ENCODE measurements at places on chromosomes 3 and 15.
A peak's percentile ranks its signal among the peaks of the same experiment; 100 is the strongest.

GRCh38 chr3:103786296-103786695 lies 1351.5 kb downstream of the ZPLD1 start:
- no peak for DNase-seq

DNA sequence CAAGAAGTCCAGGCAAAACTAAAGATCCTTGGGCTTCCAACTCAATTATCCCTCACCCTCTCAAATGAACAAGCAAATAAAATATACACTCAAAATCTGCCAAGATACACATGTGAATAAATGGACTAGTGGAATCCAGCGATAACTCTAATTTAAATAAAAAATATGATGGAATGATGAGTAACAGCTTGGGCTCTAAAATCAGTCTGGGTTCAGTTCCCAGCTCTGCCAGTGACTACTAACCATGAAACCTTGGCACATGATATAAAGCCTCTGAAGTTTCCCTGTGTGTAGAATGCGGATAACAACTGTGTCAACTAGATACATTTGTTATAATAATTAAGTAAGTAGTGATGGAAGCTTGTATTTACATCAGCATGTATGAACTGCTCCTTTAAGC lies 81.3 kb downstream of the CADPS start:
- DNase-seq = no peak

DNA sequence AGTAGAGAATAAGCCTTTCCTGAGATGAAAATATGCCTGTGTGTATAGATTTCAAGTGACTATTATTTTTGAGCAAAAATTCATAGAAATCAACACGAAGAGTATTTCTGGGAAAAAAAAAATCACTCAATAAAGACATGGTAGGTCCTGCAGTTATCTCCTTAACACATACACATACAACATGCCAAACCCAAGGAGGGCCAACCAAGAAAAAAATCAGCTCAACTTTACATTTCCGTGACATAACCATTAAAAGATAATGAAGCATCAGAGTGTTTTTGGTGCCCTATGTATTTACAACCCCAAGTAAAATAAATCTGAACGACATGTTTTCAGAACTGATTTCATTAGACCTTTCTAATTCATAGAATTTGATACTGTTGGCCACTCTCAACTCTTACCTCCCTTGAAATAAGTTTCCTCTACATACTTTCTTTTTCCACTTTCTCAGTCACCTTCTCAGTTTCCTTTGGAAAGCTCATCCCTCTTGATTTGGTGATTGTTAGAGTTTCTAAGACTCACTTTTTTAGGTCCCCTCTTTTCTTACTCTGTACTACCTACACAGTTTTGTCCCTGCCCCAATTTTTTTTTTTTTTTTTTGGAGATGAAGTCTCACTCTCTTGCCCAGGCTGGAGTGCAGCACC lies 162.3 kb downstream of the TBL1XR1 start:
- no peak for DNase-seq

DNA sequence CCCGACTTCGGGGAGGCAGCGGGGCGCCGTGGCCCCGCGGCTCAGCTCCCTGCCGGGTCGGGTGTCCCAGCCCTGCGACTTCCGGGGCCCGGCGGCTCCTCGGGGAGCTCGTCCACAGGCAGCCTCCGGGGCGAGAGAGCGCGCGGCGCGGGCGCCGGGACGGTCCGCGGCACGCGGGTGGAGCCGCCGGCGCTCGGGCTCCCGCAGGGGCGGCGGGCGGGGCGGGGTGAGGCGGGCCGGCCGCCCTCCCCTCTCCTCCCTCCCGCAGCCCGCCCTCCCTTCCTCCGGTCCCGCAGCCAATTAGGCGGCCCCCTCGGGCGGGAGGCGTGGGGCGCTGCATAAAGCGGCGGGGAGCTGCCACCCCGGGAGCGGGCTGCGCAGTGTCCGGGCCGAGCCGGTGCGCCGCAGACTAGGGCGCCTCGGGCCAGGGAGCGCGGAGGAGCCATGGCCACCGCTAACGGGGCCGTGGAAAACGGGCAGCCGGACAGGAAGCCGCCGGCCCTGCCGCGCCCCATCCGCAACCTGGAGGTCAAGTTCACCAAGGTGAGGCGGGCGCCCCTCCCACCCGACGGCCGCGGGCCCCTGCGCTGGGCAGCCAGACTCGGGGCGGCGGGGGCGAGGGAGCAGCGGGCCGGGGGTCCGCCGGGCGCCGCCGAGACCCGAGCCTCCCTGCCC lies at the start of gene ALDH1A3:
ALDH1A3 (plus strand) TSS at position 368 of the 675 bp plus-strand sequence; CDS start at position 445, 77 bp downstream.
- DNase-seq = no peak

DNA sequence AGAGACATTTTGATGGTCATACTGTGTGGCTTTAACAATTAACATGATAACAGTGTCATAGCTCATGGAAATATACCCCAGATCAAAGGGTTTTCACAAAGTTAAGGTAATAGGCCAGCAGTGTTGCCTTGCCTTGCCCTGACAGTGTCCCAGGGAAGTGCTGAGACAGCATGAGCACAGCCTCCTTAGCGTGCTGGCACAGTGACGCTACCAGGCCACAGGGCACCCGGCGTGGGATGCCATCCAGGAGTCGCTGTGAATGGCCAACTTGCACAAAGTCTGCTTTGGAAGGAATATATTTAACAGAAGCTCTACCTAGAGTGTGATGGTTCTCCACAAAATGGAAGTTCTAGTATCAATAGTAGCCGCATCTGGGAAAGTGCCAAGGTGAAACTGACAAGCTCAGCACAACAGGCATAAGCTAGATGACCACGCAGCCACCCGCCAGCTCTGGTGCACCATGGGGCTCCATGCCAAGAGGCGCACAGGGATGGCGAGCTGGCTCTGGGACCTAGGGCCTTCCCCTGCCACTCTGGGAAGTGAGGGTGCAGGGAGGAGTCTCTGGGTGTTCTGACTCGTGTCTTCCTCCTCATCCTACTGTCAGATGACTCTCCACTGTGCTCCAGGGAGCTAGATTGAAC lies 86.2 kb downstream of the GABRB3 start:
- DNase-seq = no peak

- DNase-seq = no peak
Measured at GRCh38 chr3:8784676-8785435, 15.4 kb upstream of the OXTR start.

DNA sequence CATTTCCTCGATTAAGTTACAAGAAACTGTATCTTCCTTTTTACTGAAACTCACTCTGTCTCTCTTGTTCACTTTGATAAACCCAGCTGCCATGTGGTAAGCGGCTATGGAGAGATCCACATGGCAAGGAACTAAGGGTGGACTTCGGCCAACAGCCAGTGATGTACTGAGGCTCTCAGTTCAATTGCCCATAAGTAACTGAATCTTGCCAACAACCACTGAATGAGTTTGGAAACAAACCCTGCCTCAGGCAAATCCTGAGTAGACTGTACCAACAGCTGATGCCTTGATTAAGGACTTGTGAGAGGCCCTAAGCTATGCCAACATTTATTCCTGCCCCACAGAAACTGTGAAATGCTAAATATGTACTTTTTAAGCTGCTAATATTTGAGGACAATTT lies 433.5 kb downstream of the PLOD2 start:
- DNase-seq = no peak

GRCh38 chr3:36868614-36869436 lies 76.0 kb downstream of the TRANK1 start:
- DNase-seq = peak; percentile 13

DNA sequence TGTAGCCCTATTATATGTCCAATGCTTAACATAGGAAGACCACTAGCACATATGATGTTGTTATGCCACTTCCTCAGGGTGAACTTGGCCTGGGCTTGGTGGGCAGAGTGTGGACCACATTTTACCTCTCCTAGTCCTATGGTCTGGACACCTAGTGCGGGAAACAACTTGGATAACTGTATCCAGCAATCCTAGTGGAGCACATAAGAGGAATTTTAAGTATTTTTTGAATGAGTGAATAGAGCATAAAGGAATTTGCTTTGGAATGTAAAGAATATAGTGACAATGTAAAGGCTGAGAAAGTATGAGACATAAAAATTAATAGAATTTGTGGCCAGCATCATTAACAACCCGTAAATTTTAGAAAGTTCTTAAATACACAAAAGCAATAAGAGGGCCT lies 528.9 kb downstream of the IGSF11 start:
- DNase-seq = no peak

DNA sequence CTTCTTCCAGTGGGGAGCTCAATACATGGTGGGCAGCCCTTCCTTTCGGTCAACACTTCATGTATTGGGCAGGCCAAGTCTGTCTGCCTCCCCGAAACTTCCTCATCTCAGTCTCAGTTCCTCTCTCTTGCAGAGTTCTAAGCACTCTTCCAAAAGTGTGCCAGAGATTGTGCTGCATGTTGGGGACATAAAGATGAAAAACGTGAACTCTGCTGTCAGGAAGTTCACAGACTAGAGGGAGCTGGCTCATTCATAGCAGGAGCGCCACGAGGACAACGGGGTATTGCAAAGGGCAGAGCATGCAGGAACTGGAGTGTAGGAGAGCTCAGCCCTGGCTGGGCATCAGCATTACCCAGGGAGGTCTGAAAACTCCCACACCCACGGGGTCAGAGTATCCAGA lies 15.3 kb upstream of the EPHB3 start:
- no peak for DNase-seq

- DNase-seq = no peak
Measured at GRCh38 chr3:128033102-128033501, 19.1 kb upstream of the SEC61A1 start.

DNA sequence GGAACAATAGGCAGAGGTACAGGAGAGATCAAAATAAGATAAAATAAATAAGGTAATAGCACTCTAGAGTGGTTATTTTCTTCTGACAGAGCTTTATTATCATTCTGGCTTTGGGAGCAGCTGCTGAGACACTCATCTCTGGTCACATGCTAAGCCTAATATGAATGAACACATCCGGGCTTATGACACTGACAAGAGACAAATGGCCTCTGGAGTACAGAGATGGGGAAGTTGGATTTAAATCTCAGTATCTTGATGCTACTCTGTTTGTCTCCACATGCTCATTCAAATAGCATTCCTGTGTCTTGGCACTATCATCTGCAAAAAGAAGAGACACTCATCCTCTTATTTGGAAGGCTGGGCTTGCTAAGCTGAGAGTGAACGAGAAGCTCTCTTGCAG lies 55.6 kb downstream of the TMEM45A start:
- DNase-seq = no peak

- DNase-seq = no peak
Measured at GRCh38 chr3:149224736-149225594, 3.3 kb upstream of the CP start.

- no peak for DNase-seq
Measured at GRCh38 chr3:72692990-72693389, 155.3 kb downstream of the SHQ1 start.

DNA sequence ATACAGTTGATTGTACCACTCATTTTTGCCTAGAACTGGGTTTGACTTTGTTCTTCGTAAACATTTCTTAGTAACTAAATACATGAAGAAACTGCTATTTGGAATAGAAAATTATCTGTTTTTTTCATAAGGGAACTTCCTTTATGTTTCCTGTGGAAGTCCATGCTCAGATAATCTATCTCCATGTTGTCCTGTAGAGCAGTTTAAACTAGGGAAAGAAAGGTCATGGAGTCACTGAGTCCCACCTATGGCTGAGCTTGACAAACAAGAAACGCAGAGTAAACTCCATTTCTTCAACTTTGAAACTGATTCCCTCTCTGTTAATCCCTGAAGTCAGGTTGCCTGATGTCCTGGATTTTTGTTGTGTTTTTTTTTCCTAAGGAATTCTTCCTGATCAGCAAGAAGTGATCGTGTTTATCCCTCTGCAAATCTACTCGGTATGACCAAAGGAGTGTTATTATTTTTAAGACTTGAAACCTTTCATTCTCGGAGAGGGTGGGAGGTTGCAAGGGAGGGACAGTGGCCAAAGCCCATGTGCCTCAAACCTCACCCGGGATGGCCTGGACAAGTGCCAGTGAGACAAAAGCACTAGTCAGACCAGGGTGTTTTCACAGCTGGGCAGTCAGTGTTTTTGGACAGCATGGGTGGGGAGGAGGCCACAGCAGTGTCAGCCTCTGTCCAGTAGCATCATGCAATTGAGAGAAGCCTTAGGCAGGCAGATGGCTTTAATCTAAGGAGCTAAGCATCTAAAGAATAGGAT lies 129.8 kb upstream of the PHLDB2 start:
- no peak for DNase-seq

Measured in activated T-helper 1 cell treated with Interleukin-2 at 50 U/mL for 16 hours (primary cell).